Tibial nerve (tissue), 4 donors: ENCODE measurements at places on chromosomes 7 and 10.

DNA sequence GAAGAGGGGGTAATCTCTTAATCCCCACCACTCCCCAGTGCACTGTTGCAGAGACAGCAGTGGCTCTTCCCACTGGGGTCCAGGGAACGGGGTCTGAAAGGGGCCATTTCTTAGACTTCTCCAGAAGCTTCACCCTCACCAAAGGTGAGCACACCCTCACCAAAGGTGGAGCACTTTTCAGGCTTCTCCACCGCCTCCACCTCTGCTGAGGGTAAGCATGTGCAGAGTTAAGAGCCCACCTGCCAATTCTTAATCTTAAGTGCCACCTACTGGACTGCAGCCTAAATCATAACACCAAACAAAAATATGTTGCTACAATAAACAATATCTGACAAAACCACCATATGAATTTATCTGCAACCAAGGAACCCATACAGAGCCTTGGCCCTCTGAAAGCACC is 27.0 kb downstream of the SNX13 start:
- DNase-seq, result no peak
- H3K4me3 ChIP-seq, result no peak overlapping the region
- no peak overlapping the region for H3K27ac ChIP-seq

- DNase-seq, result no peak
- no peak overlapping the region for H3K27ac ChIP-seq
- H3K27me3 ChIP-seq, result peaks cover 7% of the 10 kb centered on the region
- no peak overlapping the region for H3K4me3 ChIP-seq
These were observed 9.8 kb downstream of the IGFBP3 start for GRCh38 chr7:45911311-45911710.

GRCh38 chr7:143172354-143172753 is 10.9 kb upstream of the TAS2R39 start:
- H3K27me3 ChIP-seq, result no peaks in the 10 kb centered on the region
- H3K4me3 ChIP-seq, result no peak overlapping the region
- no peak overlapping the region for H3K27ac ChIP-seq
- H3K36me3 ChIP-seq, result no peaks in the 10 kb centered on the region
- no peaks in the 10 kb centered on the region for H3K4me1 ChIP-seq
- DNase-seq, result no peak

GRCh38 chr7:116098175-116098574 is 67.6 kb upstream of the TFEC start:
- DNase-seq, result no peak
- no peak overlapping the region for H3K4me3 ChIP-seq
- no peaks in the 10 kb centered on the region for H3K27me3 ChIP-seq
- no peak overlapping the region for H3K27ac ChIP-seq
- H3K4me1 ChIP-seq, result no peaks in the 10 kb centered on the region

- H3K4me3 ChIP-seq, result no peak overlapping the region
- no peak for DNase-seq
- H3K27me3 ChIP-seq, result no peaks in the 10 kb centered on the region
- no peak overlapping the region for H3K27ac ChIP-seq
These were observed 219.3 kb downstream of the GATA3 start for GRCh38 chr10:8273749-8274148.

- H3K4me3 ChIP-seq, result no peak overlapping the region
- no peak for DNase-seq
- H3K4me1 ChIP-seq, result no peaks in the 10 kb centered on the region
These were observed 237.5 kb upstream of the HGF start for GRCh38 chr7:82007315-82007714.

DNA sequence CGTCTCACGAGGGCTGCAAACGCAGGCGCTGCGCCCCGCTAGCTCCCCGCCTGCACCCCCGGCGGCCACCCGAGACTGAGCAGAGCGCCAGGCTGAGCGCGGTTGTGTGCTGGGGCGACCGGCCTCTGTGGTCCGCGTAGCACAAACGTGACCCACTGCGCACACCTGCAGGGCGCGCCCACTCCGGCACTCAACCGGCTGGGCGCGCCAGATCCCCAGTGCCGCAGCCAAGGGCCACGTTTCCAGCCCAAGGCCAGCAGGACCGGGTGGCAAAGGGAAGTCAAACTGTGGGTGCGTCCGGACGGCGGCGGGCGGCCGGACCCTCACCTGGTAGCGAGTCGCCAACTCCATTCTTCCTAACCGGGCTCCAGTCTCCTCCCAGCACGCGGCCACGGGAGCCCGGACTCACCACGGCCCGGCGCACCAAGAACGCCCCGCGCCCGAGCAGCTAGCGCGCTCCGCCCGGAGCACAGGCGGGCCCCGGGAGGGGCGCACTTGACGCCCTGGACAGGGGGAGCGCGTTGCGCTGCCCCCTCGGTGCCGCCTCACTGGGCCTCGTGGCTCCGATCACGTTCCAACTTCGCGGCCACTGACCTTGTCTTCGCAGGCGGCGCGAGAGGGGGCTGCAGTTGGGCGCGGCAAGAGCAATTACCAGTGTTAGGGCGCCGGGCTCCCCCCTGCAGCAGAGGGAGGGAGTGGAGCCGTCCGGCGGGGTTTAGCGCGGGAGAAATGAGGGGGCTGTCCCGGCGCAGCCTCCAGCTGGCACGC is at the start of gene CDCA7L:
CDCA7L (minus strand) TSS at position 446 of the 768 bp plus-strand sequence; CDS start at position 351, 95 bp downstream.
- H3K4me3 ChIP-seq, result peak within 1 kb of the TSS; percentile 66
- no peaks in the 10 kb centered on the region for H3K36me3 ChIP-seq
- peaks cover 24% of the 10 kb centered on the region for H3K4me1 ChIP-seq
- H3K27ac ChIP-seq, result peak within 1 kb of the TSS; percentile 79

DNA sequence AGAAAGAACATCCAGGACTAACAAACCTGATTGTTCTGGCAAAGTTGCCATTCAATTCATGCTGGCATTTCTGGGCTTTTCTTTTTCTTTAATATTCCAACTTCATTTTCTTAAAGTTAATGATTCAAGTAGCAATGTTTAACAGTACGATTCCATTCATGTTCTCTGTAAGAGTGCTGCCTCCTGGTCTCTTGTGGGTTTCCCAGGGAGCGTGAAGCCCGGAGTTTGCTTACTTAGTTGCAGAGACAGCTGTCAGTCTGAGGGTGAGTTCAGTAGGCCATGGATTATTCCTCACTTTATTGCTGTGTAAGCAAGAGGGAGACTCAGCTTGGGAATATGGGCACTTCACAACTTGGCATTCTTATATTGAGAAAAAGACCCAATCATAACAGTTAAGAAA is 142.2 kb downstream of the TWIST1 start:
- H3K27ac ChIP-seq, result no peak overlapping the region
- no peaks in the 10 kb centered on the region for H3K36me3 ChIP-seq
- DNase-seq, result no peak
- no peak overlapping the region for H3K4me3 ChIP-seq
- H3K4me1 ChIP-seq, result peaks cover 32% of the 10 kb centered on the region

GRCh38 chr10:78540355-78541076 is 506.9 kb downstream of the RPS24 start:
- H3K27me3 ChIP-seq, result no peaks in the 10 kb centered on the region
- no peak overlapping the region for H3K27ac ChIP-seq
- no peaks in the 10 kb centered on the region for H3K36me3 ChIP-seq
- no peak for DNase-seq

- H3K4me1 ChIP-seq, result no peaks in the 10 kb centered on the region
- H3K27me3 ChIP-seq, result no peaks in the 10 kb centered on the region
- no peak overlapping the region for H3K4me3 ChIP-seq
- no peaks in the 10 kb centered on the region for H3K36me3 ChIP-seq
These were observed 102.2 kb upstream of the CTTNBP2 start for GRCh38 chr7:117975476-117975875.

- H3K4me3 ChIP-seq, result peak overlapping the region; percentile 81
- DNase-seq, result peak; percentile 64
- H3K4me1 ChIP-seq, result peaks cover 30% of the 10 kb centered on the region
- peak overlapping the region; percentile 98 for H3K27ac ChIP-seq
- H3K27me3 ChIP-seq, result no peaks in the 10 kb centered on the region
These were observed 811 bp upstream of the ARHGAP12 start for GRCh38 chr10:31929261-31930022.

DNA sequence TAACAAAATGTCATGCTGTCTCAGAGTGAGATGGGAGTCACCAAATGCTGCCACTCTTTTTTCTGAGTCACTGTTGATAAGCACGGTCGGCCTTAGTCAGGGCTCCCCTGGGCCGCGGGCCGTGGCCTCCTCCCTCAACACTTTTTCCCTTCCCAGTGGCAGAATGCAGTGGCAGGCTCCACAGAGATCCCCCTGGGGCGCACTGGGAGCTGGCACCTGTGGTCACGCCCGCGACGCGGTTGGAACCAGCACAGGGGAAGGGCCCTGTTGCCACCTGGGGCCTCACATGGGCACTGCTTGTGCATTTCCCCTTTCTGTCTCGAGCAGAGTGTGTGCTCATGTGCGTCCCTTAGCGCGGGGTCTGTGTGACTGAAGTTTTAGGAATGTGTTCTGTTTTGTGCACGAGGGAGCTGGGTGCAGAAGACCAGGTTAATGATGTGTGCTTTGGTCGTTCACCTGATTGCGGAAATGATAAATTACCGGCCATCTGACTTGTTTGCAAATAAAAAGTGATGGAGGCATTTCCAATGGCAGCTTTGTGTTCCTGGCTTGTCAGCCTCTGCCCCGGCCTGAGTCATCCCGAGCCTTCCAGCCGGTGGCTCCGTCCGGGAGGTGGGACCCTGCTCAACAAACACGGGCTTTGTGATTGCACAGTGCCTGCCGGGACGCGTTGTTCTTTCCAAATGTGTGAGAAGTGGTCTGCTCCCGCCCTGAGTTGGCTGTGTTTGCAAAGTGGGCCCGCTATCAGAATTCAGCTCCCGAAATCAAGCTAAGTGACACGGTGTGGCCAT is 100.7 kb downstream of the NKX6-2 start:
- peak overlapping the region; percentile 44 for H3K27ac ChIP-seq
- H3K36me3 ChIP-seq, result peaks cover 6% of the 10 kb centered on the region
- DNase-seq, result peak; percentile 43
- no peaks in the 10 kb centered on the region for H3K27me3 ChIP-seq

- H3K27ac ChIP-seq, result no peak overlapping the region
- no peaks in the 10 kb centered on the region for H3K4me1 ChIP-seq
- H3K36me3 ChIP-seq, result no peaks in the 10 kb centered on the region
- H3K27me3 ChIP-seq, result no peaks in the 10 kb centered on the region
These were observed 46.3 kb upstream of the ZNF365 start for GRCh38 chr10:62327885-62328284.

DNA sequence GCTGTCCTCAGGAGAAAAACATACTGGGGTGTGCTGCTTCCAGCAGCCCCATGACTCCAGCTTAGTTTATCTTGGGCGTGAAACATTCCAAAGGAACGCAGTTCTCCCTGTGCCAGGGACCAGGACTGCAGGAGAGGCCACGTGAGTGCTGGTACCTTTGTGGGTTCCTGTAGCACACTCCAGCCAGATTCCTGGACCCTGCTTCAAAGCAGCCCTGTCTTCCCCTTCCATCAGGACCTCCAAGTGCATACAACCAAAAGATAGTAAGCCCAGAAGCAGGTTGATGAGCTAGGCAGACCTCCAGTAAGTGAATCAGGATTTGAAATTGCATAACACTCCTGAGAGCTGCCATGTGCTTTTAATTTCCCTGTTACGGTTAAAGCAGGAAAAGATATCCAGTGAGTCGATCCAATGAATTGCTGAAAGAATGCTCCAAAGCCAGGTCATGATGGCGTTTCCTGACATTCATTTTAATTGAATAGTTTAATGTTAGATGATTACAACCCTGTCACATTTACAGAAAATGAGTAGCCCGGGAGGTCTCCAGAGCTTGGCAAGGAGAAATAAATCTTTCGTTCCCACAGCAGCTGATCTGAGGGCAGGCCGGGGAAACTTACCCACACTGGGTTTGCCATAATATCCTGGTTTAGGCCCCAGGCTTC is 38.9 kb upstream of the CPXM2 start:
- no peak for DNase-seq
- H3K4me1 ChIP-seq, result peaks cover 8% of the 10 kb centered on the region
- H3K4me3 ChIP-seq, result no peak overlapping the region
- no peaks in the 10 kb centered on the region for H3K27me3 ChIP-seq
- peak overlapping the region; percentile 82 for H3K27ac ChIP-seq

GRCh38 chr10:10642751-10643150 is 374.9 kb upstream of the CELF2 start:
- DNase-seq, result peak; percentile 59
- peaks cover 9% of the 10 kb centered on the region for H3K4me1 ChIP-seq
- no peaks in the 10 kb centered on the region for H3K36me3 ChIP-seq
- no peaks in the 10 kb centered on the region for H3K27me3 ChIP-seq
- H3K27ac ChIP-seq, result no peak overlapping the region
- H3K4me3 ChIP-seq, result no peak overlapping the region

DNA sequence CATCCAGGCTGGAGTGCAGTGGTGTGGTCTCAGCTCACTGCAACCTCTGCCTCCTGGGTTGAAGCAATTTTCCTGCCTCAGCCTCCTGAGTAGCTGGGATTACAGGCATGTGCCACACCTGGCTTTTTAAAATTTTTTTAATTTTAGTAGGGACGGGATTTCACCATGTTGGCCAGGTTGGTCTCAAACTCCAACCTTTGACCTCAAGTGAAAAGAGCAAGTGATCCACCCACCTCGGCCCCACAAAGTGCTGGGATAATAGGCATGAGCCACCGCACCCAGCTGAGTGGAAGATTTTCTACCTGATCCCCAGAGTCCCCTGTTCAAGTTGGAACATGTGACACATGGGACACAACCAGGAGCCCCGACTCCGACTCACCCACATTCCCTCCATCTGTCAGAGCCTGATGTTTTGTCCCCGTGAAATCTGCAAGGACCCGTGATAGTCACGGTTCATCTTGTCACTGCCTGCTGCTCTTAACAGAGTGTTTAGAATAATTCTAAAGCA is 104.5 kb downstream of the SMURF1 start:
- H3K4me1 ChIP-seq, result peaks cover 53% of the 10 kb centered on the region
- no peaks in the 10 kb centered on the region for H3K36me3 ChIP-seq
- H3K27me3 ChIP-seq, result no peaks in the 10 kb centered on the region
- no peak overlapping the region for H3K4me3 ChIP-seq

GRCh38 chr10:101225846-101226421 is 3.3 kb downstream of the LBX1 start:
- H3K4me1 ChIP-seq, result peaks cover 60% of the 10 kb centered on the region
- no peak overlapping the region for H3K27ac ChIP-seq
- H3K4me3 ChIP-seq, result peak overlapping the region; percentile 27
- no peaks in the 10 kb centered on the region for H3K36me3 ChIP-seq

- H3K27ac ChIP-seq, result peak overlapping the region; percentile 12
- no peaks in the 10 kb centered on the region for H3K4me1 ChIP-seq
These were observed 71.0 kb upstream of the GTF2I start for GRCh38 chr7:74586258-74587175.

DNA sequence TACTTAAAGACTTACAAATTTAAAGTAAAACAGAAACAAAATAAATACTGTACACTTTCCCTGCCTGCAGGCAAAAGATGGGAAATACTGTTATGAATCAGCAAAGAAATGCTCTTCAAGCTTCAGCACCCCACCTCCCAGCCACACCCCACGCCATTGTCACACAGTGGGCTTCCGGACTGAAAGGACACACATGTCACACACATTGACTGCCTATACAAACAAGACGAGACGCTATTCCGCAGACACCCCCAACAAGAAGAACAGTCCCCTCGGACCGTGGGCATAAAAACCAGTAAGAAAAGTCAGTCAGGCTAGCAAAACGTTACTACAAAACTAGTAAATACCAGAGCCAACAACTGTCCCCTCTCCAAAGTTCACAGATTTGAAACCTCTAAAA is 22.2 kb upstream of the PARP12 start:
- no peak for DNase-seq
- H3K4me1 ChIP-seq, result no peaks in the 10 kb centered on the region
- no peak overlapping the region for H3K4me3 ChIP-seq
- no peaks in the 10 kb centered on the region for H3K27me3 ChIP-seq
- no peak overlapping the region for H3K27ac ChIP-seq

GRCh38 chr7:91776171-91776570 is 104.3 kb downstream of the MTERF1 start:
- H3K36me3 ChIP-seq, result no peaks in the 10 kb centered on the region
- peaks cover 5% of the 10 kb centered on the region for H3K4me1 ChIP-seq
- no peak for DNase-seq
- H3K4me3 ChIP-seq, result no peak overlapping the region
- no peaks in the 10 kb centered on the region for H3K27me3 ChIP-seq
